ENCODE measurements at places on chromosomes 6 and 20.

DNA sequence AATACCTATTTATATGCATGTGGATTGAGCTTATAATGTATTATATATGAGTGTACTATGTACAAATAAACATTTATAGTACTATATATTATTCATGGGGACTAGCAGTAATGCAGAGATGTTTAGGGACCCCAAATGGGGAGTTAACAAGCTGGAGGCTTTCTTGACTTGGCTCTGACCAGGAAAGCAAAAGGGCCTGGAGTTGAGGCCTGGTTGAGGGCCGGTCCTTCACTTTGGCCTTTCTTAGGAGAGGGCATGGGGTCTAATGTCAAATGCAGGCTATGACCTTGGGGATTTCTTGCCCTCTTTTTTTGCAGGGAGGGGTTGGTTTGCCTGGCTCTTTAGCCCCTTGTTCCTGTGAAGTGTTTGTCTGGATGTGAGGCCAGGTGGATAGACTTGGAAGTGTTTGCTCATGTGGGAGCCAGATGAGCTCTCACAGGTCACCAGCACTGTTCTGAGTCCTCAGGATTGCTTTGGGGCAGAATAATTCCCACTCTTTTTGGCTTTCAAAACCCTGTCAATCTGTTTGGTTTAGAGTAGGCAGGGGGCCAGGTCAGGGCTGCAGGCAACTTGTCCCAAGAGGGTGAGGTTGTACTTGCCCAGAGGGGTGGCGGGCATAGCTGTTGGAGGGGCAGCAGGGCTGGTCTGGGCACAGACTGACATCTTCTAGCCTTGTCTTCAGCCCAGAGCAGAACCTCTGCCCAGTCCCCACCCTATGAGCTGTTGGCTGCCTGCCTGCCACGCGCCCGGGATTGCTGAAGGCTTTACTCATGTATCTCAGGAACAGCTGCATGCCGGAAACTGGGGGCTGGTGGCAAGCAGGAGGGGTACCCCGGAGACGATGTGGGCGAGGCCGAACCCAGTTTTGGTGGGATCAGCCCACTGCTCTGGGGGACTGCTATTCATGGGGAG lies 14.6 kb downstream of the TJAP1 start:
- DNase-seq: no peak

GRCh38 chr6:7731294-7731693 lies 5.4 kb downstream of the BMP6 start:
- DNase-seq: no peak

DNA sequence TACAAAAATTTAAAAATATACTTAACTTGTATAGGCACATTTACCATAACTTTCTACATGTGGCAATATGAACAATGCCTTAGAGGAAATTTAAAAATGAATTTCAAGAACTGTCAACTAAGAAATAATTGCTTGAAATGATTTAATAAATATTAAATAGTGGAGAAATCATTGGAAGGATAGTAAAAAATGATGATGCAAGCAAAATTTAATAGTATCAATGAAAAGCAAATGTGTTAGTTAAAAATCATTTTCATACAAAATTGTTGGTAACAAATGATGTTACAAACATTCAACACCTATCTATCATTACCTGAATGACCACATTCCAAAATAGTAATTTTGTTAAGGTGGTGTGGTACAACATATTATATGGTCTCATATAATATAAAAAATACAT lies 331.0 kb downstream of the HAO1 start:
- DNase-seq: no peak

- no peak for DNase-seq
These were observed 2.9 kb upstream of the LY6G6D start for GRCh38 chr6:31712296-31712695.

DNA sequence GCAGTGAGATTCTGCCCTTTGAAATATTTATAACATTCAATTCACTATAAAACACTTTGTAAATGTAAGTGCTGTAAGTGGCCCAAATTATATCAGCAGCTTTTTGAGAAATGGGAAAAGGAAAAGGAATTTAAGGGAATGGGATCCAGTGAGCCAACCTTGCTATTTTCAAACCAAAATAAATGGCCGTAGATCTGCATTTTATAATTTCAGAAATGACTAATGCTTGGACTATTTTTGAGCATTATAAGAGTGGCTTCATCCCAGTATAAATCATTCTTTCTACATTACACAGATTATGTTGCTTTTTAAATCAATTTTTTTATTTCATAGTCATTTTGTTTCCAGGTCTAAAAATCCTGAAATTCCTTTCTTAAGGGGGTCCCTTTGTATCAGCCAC lies 49.2 kb downstream of the ANKRD6 start:
- no peak for DNase-seq
